Activated T-helper 1 cell treated with anti-CD3 and anti-CD28 coated beads, Interleukin-12 subunit alpha, Interleukin-12 subunit beta, Interleukin-2, Interleukin-4 antibody, amounts not matched to agents 30 ng/mL and 10 ng/mL and 1 ng/mL, durations not matched to agents 14 hours and 24 hours and 36 hours (primary cell): ENCODE measurements at places on chromosomes 4 and X. TPM values are rescaled to one million over a fixed set of nuclear protein-coding genes. Genes with fewer than 3 reads are reported as not detected.

- DNase-seq, result no peak
Measured at GRCh38 chrX:92209936-92210335, 430.8 kb downstream of the PCDH11X start.

DNA sequence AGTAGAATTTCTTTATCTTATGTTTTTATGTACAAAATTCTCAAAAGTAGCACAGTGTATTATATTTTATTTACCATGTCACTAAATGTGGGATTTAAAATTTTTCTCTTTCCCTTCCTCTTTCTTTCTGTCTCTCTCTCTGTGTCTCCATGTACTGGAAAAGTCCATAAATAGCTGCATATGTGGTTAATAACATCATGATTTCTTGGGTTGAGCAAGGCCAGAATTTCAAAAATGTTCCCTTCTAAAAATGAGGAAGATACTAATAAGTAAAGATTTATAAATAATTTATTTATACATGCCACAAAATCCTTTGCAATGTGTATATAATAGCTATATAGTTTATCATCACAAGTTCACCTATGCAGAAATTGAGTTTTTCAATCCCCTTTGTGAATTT lies 29.1 kb upstream of the DKK2 start:
- DNase-seq, result no peak

HERC5 gene
- total RNA-seq, result 19.1 and 21.2 TPM in 2 replicates

PPP1R3F gene
- 6.5 and 6.9 TPM in 2 replicates for total RNA-seq

- no peak for DNase-seq
Measured at GRCh38 chr4:153209410-153209809, 5.2 kb downstream of the TRIM2 start.

DNA sequence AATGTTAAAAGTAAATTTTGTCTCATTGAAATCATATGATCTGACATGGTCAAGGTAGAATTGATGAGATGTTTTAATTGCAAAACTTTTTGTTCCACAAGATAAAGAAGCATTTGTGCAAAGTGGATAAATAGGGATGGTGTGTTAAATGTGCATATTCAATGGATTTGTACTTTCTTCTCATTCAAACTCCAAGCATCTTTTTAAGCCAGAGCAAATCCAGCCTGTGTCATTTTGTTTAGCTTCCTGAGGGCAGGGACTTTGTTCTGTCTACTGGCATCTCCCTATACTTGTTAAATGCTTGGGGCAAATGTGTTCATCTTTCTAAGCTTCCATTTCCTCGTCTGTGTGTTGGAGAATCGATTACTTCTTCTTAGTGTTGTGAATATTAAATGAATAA lies 200.3 kb downstream of the SLIT2 start:
- no peak for DNase-seq

DNA sequence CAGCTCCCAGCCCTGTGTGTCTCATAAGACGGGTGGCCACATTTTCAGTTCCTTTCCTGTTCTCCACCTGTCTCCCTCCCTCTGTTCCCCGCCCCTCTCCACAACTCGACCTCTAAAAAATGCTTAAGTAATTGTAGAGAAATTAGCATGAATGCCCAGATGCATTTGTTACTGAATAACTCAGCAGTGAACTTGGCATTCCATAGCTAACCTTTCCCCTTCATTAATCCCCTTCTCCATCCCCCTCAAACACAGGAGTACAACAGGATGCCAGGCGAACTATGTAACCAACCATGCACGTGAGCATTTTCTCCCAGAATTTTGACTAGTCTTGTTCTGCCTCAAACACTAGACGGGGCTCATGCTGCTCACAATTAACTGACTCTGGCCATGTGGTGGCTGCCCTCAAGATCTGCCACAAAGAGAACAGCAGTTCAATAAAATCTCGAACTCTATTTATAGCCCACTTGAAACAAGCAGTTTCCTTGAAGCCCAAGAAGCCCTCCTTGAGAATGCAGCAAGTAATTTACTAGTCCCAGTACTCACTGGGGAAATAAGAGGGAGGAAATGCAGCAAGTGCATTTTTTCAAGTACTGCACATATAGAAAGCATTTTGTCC lies 351.2 kb downstream of the ARHGAP24 start:
- no peak for DNase-seq

SHROOM3 gene
- 0.02 and 0.05 TPM in 2 replicates for total RNA-seq

DNA sequence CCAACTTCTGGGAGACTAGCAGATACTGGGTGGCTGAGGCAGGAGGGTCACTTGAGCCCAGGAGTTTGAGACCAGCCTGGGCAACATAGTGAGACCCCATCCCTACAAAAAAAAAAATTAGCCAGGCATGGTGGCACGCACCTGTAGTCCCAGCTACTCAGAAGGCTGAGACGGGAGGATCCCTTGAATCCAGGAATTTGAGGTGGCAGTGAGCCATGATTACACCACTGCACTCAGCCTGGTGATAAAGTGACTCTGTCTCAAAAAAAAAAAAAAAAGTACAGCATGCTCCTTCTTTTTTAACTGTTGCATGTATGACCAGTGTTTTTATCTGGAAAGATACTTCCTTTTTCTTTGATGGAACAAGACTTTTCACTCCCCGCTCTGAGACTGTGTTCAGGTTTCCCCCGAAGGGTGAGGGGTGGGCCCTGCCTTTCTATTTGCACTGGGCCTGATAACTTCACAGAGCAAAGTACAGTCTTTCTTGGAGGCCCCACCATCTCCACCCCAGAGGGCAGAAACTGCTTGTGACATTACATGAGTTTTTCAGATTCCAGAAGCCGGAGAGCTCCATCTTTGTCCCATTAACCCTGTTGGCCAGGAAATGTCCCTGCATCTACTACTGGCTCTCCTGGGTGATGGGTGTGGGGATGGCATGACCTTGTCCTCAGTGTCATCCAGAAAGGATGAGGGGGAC lies 35.2 kb downstream of the NYX start:
- no peak for DNase-seq

DNA sequence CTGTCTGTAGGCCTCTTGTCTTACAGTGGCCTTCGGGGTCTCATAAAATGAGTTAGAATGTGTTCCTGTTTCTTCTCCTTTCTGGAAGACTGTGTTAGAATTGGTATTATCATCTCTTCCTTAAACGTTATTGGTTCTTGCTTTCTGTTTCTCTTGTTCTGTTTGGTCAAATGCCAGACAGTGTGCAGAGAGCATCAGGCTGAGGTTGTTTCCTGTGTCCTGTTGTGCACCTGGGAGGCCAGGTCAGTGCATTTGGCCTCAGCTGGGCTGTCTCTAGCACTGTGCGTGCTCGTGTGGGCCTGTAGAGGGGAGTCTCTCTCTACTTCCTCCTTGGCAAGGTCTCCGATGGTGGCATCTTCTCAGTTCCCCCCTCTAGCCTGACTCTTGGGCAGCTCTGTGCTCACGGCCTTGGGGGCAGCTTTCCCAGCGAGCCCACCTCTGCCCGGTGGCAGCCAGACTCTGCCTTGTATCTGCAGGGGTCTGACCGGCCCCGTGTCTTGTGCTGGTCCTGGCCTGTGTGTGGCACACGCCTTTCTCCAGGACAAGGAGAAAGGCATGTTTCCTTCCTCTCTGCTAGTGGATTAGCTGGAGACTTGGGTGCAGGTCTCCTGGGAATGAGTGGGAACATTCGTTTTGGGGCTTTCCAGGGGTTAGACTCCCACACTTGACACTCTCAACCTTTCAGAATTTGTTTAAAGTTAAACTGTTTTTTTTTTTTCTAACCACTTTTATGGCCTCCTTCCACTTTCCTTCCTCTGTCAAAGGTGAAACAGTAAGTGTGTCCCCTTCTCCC lies 62.3 kb downstream of the FAM193A start:
- no peak for DNase-seq

DNA sequence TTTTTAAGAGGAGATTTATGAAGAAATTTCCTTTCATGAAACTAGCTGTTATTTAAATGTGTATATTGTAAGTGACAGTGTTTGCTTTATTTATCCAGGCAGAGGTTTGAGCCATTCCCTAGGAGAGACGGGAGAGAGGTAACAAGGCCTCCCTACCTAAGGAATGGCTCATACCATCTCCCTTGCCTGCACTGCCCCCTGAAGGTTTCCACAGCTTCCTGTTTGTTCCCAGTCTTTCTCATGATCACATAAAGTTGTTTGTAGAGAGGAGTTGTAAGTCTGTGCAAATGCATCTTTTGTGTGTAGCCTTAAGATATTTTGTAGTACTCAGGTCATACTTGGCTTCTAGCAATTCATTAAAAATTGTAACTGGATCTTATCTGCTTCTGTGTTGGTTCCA lies 1504.5 kb upstream of the PCDH10 start:
- no peak for DNase-seq

XPNPEP2 gene
- total RNA-seq, result 0.16 and 0.24 TPM in 2 replicates
